ENCODE measurements at places on chromosomes 11 and 22.

- DNase-seq: peak; percentile 60
These were observed 16.0 kb downstream of the TRPM5 start for GRCh38 chr11:2428322-2428795.

GRCh38 chr22:32348031-32348611, 9.5 kb upstream of the RFPL3 start:
- no peak for DNase-seq

DNA sequence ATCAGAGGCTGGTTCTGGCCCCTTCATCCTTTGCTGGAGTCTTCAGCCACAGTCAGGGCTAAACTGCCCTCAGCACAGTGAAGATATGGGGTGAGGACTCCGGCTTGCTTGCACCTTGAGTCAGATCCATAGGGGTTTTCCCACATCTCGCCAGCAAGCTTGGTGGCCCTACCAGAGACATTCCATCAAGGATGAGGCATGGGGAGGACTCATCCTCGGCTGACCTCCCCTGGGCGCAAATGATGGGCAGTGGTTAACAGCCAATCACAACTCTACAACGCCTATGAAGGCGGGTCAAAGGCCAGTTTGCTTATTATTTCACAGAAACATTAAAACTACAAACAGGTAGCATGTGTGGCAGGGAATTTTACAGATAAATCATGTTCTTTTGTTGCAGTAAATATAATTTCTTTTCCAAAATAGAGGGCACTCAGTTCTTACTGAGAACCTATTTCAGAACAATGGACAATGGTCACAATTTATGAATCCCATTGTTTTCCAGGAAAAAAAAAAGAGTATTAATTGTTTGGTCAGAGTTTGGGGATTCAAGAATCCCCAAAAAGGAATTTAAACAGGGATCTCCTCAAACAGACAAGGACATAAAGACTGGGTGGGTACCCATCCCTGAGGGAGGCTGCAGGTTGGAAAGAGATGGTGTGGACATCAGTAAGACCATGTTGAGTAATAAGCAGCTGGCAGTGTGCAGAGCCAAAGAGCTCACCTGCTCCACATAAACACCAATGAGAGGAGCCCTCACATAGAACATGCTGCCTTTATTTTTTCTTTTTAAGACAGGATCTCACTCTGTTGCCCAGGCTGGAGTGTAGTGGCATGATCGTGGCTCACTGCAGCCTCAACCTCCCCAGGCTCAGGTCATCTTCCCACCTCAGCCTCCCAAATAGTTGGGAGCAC, 14.8 kb downstream of the PLAAT3 start:
- peak; percentile 98 for DNase-seq

- no peak for DNase-seq
These were observed 44.6 kb downstream of the ANKRD42 start for GRCh38 chr11:83238111-83238510.

- DNase-seq: no peak
These were observed 6.1 kb downstream of the CTSF start for GRCh38 chr11:66562275-66562674.

DNA sequence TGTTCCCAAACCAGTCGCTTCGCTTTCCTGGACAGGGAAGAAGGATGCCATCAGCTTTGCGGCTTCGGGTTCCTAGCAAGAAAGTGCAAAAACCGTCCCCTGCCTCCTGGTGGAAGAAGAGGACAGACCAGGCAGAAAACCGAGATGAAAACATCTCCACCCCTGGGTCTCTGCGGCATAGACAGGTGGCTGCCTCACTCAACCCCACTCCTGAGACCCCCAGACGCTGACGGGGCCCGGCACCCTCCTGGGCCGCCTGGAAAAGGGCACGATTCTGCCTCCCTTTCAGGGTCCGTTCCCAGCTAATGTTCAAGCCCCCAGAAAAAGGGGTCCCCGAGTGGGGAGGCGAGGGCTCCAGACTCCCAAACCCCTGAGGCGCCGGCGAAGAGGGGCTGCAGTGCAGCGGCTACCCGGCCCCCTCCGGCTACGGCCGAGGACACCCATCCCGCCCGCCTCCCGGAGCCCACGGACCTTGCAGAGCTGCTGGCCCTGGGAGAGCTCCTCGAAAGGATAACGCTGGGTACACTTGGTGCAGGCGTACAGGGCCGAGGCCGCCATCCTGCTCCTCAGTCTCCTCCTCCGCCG, 569 bp downstream of the FAM76B start:
- DNase-seq: peak; percentile 64

DNA sequence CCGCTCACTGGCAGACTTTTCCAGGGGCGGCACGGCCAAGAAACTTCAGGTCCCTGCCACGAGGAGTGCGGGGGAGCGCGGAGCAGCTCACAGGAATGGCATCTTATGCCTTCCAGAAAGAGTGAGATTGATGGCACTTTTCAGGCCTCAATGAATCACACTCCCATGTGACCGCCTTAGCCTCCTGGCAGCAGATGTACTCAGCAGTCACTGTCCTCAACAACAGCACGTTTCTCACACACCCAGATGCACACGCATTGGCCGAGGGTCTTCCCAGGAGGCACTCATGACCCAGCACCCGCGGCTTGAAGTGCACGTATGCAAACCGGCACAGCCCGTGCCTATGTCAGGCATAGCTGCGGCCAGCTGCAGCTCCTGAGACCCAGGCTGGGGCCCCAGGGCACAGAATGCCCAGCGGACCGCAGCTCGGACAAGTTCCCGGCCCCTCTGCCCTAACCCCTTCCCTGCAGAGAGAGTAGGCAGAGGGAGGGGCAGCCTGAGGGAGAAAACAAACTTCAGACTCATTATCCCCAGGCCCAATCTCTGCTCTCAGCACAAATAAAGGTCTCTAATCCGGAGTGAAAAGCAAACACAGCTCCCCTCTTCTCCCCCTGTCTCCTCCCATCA, 48.3 kb downstream of the RPUSD4 start:
- DNase-seq: peak; percentile 82

DNA sequence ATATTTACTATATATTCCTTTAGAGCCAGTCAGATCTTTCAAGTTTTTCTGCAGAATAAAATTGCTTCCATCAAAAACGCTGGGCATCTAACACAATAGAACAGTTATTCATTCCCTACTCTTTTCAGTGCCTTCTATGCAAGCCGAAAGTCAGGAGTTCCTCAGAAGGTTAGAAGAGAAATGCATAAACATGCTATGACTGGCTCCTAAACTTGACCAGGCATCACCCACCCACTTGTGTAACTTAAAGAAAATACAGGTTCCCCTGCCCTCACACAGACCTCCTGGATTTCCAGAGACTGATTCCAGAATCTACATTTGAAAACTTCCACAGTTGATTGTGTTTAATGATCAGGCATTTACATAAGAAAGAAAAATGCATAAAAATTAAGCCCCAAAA, 19.3 kb upstream of the ARHGAP32 start:
- DNase-seq: no peak

DNA sequence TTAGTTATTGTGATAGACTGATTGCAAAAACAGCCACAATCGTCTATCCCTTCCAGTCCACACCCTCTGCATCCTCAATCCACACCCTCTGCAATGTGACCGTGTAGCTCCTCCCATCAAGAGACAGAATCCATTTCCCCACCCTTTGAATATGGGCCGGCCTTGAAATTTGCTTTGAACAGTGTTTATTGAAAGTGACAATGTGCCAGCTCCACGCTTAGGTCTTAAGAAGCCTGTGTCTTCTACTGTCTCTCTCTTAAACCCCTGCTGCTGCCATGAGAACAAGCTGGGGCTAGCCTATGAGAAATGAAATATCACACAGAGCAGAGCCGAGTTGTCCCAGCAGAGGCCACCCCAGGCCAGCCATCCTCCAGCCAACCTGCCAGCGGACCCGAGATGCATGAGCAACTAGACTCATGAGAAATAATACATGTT, 22.3 kb upstream of the MICAL2 start:
- peak; percentile 72 for DNase-seq

GRCh38 chr11:73234471-73235181, 16.5 kb downstream of the P2RY2 start:
- DNase-seq: no peak

DNA sequence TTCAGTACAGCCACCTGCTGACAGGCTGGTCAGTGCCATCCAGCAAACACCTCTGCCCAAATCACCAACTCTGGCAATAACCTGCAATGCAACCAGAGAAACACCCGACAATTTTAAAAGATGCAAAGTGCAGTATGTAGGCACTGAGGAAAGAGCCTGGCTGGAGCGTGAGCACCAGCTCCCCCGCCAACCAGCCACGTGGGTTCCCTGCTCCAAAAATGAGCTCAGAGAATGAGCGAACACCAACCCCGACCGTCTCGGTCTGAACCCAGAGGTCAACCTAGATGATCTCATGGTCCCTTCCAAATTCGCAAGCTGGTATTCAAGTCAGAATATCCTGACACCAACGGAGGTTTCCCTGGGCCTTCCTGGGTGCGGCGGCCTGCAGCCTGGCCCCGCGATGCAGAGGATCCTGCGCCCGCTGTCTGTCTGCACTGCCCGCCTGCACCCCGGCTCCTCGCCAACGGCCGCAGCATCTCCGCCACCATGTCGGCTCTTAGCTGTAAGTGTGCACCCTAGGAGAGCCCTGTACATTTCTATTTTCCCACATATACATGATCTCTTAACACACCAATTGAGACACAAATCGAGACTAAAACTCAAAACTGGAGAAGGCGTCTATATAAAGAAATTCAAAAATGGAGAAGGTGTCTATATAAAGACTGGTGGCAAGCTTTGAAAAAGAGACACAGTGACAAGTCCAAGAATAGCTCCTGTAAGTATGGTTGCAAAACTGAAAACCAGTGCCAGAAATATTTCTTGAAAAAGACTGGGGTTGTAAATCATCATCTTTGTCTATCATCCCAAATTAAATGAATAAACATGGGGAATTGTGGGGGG, 22.8 kb downstream of the TMEM184B start:
- DNase-seq: no peak

DNA sequence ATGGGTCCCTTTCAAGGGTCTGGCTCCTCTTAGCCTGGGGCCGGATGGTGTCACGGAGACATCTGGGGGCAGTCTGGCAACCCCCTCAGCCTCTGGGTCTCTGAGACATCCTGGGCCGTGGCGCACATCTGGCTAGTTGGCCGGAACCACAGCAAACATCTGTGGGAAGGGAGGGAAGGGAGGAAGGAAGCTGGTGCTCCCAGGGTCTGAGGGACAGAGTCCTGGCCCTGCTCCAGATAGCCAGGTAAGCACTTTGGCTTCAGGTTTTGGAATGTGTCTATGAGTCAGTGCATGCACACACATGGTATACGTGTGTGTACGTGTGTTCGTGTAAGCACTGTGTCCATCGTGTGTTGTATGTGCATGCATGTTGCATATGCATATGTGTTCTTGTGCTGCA, 225.1 kb downstream of the MN1 start:
- no peak for DNase-seq

- no peak for DNase-seq
These were observed 2350.4 kb upstream of the RAG2 start for GRCh38 chr11:38948392-38948791.

GRCh38 chr11:80898910-80899309, 1458.1 kb upstream of the TENM4 start:
- no peak for DNase-seq

DNA sequence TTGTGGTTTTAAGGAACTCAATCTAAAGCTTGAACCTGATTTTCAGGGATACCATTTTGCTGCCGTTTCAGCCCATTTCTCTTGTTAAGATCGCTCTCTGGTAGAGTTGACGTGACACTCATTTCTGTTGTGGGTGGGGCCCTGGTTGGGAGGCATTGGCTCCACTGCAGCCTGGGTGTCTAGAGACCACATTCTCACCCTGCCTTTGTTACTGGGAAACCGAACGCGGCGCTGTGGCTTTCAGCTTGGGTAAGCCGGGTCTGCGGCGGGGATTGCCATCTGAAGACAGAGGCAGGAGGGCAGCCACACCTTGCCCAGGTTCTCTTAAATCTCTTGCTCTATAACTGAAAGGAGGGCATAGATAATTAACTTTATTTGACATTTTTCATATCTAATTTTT, 3.2 kb downstream of the EHF start:
- DNase-seq: no peak

GRCh38 chr11:78572394-78572793, 2.3 kb downstream of the NARS2 start:
- no peak for DNase-seq

GRCh38 chr11:8652140-8652539, 30.3 kb downstream of the TRIM66 start:
- DNase-seq: peak; percentile 93

DNA sequence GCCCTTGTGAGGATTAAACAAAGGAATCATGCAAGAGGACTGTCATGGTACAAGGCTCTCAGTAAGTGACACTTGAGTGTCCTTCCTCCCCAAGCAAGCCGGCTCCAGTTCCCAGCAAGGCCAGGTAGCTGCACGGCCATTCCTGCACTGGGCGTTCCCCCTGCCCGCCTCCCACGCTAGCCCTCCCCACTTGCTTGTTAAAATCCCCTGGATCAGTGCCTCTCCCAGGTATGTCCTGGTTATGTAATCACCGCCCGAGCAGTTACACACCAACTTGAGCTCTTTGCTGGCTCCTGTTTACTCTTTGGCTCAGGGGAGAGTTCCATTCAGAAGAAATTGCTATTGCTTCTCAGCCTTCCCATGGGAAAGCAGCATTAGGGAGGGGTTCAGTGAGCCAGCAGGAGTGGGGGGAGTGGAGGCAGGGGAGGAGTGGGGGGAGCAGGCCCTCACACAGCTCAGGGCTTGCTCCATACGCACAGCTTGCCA, 19.4 kb upstream of the MYEOV start:
- no peak for DNase-seq

DNA sequence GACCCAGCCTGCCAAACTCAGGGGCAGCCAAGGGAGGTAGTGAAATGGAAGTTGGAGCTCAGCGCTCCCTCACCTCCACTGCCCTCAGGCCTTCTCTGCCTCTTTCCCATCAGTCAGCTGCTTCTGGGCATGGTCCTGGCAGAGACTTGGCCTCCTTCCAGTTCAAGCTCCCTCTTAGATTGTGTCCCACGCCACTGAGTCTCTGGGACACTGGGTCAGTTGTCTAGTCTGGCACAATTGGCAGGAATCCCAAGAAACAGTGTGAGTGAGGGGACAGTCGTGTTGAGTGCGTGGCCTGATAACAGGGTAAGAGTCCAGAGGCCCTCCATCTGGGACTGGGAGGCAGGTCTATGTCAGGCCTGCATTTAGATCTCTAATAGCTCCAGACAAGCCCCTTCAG, 7.1 kb upstream of the SLC35E4 start:
- DNase-seq: no peak

GRCh38 chr22:44918166-44918924, 91.5 kb downstream of the PHF21B start:
- no peak for DNase-seq

DNA sequence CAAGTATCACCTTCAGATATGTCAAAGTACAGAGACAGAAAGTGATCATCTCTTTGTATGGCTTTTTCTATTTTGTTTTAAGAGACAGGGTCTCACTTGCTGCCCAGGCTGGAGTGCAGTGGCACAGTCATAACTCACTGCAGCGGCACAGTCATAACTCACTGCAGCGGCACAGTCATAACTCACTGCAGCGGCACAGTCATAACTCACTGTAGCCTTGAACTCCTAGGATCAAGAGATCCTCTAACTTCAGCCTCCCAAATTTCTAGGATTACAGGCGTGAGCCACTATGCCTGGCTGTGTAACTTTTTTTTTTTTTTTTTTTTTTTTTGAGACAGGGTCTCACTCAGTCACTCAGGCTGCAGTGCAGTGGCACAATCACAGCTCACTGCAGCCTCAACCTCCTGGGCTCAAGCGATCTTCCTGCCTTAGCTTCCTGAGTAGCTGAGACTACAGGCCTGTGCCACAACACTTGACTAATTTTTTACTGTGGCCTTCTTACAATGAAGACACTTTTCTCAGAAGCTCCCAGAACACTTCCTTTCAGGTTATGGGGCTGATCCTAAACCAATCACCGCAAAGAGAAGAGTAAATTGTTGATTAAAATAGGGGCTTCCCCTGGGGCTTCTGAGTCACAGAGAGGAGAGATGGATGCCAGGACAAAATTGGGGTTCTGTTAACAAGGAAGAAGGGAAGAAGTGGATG, 9.0 kb upstream of the HIKESHI start:
- no peak for DNase-seq

GRCh38 chr22:45925811-45926351, 51.1 kb downstream of the WNT7B start:
- DNase-seq: peak; percentile 70

Data from ELR (cell line).